ENCODE measurements at places on chromosomes 6 and 20.

DNA sequence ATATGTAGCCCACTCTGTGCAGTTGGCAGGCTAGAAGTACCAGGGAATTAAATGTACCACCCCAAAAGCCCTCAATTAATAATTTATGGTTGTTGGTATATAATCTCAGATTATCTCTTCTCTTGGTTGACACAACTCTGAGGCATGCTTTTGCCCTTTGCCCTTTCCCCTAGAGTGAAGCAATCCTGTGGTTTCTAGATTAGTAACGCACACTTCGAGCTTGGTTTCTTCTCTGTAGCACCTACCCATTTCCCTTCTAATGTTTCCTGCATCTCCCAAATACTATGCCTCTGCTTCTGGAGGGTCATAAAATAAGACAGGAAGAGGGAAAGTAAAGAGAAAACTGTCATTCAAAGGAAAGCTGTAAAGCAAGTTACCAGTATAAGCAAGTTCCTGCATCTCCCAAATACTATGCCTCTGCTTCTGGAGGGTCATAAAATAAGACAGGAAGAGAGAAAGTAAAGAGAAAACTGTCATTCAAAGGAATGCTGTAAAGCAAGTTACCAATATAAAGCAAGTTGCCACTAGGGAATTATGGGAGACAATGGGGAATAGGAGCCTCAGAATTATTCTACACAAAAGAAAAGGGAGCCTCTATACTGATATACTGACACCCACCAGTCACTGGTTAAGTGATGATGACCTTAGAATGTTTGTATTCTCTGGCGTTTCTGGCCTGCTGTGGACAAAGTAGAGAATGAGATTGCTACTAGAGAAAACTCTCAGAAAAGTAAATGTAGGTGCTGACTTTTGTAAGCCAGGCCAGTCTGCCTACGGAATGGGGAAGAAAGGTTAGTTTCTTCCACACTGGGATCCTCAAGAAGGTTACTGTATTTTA lies 862.6 kb upstream of the MAN1A1 start:
- DNase-seq: peak; percentile 1

DNA sequence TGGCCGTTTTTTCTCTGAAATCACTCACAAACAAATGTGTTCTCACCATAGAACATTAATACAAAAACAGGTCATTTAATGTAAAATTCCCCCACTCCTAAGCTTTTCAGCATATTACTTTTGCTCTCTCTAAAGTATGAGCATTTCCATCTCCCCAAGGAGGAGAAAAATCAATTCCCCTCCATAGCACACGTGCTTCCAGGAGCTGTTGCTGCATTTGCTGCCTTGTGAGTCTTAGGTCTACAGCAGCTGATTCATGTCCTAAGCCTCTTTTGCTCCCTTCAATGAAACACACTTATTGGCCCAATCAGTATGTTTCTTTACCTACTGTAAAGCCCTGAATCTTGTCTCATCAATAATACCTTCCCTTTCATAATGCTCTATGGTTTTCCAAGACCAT lies 6.4 kb upstream of the COL9A1 start:
- DNase-seq: no peak

GRCh38 chr6:12459945-12460661 lies 169.9 kb downstream of the EDN1 start:
- peak; percentile 52 for DNase-seq

DNA sequence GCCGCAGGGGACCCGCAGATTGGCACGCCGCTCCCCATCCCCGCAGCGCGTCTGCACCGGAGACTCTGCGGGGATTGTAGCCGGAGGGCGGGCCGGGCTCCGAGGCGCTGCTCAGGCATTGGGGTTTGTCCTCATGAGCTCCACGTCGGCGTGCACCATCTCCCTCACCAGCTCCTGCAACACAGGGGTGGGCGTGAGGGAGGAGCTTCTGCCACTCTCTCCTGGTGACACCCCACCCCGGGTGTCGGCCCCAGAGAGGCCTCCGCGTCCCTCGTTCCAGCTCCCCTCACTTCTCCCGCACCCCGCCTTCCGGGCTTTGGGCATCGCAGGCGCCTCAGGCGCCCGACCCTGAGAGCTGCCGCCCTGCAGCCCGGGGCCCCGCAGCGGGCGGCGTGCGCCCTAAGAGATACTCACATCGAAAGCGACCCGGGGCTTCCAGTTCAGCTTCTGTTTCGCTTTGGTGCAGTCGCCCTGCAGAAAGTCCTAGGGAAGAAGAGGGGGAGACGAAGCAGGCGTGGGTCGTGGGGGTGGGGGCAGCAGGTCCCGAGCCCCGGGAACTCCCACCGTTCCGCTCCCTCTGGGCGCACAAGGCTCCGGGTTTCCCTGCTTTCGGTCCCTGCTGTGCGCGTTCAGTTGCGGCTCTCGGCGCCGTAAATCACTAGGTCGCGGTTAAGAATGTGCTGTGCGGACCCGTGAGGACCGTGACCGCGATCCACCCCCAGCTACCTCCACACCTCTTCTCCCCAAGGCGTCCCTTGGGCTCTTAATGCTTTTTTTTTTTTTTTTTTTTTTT lies 14.5 kb downstream of the FOXC1 start:
- no peak for DNase-seq

DNA sequence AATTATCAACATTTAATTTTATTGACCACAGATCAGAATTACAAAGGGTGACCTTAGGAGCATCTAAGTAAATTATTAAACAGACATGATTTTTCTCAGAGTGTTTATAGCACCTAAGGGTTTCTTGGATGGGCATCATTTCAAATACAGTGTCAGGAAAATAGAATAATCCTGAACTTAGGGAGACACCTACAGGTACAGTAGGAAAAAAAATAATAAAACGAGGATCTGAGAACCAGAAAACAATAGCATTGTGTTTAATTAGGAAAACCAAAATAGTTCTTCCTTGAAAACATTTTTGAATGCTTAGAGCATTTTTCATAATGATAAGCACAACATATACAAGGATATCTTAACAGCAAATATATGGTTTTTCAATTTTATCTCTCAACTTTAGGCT lies 39.2 kb downstream of the MMUT start:
- DNase-seq: no peak

GRCh38 chr6:28585335-28585734 lies 59.7 kb downstream of the GPX5 start:
- peak; percentile 78 for DNase-seq

DNA sequence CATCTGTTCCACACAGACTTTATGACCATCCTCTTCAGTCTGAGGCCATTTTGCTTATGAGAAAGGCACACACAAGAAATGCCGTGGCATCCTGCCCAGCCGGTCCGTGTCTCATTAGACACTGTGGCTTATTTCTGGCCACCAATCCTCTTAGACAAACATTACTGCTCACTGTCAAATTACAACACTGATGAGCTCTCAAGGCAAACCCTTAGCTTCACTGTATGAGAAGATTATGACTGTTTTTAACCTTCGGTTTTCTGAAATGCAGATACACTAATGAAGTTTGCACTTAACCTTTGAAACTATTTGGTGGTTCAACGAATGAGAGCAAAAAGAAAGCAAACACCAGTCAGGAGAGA lies 50.5 kb upstream of the DST start:
- peak; percentile 93 for DNase-seq

GRCh38 chr6:131321589-131321988 lies 186.3 kb downstream of the AKAP7 start:
- DNase-seq: no peak

DNA sequence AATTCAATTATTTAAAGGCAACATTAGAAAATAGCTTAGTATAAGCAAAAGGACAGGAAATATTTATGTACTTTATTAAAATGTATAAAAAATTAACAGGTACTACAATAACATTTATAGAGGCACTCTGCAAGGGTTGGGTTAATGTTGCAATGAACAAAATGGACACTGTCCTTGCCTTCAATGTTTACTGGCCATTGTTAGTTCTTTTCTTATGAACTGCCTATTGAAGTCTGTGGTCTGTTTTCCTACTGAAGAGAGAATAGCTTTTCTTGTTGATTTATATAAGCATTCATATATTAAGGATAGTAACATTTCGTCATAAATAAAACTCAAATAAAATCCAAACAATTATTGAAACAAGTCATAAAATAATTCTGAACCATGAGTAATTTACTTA lies 135.3 kb upstream of the BEND6 start:
- DNase-seq: no peak

- DNase-seq: no peak
These were observed 313.2 kb upstream of the JARID2 start for GRCh38 chr6:14932485-14933182.

DNA sequence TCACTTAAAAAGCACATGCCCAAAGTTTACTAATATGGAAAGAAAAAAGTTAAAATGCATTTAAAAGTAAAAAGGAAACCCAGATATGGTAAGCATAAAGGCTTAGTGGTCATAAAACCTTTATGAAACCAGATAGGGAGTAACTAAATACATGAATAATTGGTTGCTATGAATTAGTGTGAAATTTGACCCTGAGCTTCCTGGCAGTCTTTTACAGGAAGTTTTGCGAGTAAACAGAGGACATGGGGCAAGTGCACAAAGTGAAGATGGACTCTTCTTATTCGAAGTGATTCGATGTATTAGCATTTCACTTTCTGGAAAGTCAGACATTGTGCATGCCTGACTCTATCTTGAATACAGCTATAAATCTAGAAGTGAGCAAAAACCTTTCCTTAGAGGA lies 90.9 kb upstream of the MLIP start:
- peak; percentile 28 for DNase-seq

DNA sequence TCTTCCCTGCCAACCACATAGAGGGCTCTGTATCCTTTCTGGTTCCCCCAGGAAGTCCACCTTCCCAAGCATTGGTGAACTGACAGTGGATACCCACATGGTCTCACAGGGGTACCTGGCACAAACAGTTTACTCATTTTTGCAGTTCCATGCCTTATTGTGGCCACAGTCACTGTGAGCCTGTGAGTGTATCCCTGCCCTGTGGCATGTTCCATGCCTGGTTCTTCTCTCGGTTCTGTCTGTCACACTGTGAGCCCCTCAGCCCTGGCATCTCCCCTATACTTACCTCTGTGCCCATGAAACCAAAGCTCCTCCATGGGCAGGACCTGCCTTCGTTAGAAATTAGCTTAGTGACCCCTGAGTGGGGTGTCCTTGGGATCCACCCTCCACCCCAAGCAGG lies 107.8 kb downstream of the TOX2 start:
- no peak for DNase-seq

- peak; percentile 50 for DNase-seq
These were observed 11.4 kb upstream of the TXLNB start for GRCh38 chr6:139303185-139303584.

DNA sequence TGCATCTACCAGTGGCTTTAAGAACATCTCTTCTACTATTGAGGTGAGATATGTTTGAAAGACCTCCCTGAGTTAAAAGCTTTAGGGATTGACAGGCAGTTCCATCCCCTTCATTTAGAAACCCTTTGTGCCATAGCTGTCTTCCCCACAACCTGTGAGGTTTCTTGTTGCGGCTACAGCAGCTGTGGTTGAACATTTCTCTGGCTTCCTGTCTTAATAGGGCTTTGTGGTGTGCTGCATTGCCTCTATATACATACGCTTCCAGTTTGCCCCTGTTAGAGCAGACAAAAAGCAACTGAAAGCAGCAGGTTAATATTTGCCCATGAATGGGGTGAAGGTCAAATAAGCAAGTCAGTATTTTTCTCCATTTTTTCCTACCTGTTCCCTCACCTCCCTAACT lies 210.2 kb downstream of the TMEM200A start:
- no peak for DNase-seq

DNA sequence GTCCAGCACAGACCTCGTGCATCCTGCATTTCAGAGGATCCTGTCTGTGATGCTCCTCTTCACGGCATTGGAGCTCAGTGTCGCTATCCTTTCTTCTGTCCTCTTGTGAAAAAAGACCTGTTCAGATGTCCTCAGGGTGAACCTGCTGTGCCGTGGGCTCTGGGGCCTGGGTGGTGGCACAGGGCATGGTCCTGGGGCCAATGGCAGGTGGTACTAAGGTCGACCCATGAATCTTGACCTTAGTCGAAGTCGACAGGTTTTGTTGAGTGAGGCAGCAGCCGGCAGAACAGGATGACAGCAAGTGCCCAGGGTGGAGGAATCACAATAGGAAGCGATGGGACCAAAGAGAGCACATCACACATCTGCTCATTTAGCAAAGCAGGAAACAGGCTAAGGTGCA lies 22.0 kb upstream of the MAS1L start:
- DNase-seq: no peak

DNA sequence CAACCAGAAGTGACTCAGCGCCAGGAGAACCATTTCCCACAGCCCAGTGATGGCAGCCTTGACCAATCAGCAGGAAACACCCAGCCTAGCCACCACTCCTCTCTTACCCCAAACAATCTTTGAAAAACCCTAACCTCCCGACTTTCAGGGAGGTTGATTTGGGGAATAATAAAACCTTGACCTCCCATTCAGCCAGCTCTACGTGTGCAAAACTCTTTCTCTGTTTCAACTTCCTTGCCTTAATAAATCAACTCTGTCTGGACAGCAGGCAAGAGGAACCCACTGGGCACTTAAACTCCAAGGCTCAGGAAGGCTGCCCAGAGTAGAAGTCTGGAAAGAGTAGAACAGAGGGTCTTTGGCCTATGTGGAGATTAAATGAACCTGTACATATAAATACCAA lies 35.0 kb downstream of the SERPINB1 start:
- DNase-seq: no peak

DNA sequence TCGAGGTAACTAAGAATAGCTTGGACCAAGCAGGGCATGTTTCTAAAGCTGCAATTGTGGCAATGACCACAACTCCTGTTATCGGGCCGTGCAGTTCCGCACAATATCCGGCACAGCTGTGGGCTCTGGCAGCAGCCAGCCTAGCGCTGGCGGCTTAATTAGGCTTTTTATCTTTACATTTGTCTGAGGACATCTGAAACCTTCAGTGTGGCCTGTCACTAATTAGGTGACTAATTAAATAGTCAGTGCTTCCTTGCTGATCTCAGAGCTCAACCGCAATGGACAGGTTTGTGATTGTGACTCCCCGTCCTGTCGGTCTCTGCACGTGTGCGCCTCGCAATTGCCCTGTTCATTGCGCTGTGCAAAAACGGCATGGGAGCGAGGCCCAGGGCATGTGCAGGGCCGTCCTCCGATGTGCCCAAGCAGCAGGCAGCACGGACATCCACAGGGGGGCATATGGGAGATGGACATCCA lies 134.8 kb upstream of the INSM1 start:
- no peak for DNase-seq

DNA sequence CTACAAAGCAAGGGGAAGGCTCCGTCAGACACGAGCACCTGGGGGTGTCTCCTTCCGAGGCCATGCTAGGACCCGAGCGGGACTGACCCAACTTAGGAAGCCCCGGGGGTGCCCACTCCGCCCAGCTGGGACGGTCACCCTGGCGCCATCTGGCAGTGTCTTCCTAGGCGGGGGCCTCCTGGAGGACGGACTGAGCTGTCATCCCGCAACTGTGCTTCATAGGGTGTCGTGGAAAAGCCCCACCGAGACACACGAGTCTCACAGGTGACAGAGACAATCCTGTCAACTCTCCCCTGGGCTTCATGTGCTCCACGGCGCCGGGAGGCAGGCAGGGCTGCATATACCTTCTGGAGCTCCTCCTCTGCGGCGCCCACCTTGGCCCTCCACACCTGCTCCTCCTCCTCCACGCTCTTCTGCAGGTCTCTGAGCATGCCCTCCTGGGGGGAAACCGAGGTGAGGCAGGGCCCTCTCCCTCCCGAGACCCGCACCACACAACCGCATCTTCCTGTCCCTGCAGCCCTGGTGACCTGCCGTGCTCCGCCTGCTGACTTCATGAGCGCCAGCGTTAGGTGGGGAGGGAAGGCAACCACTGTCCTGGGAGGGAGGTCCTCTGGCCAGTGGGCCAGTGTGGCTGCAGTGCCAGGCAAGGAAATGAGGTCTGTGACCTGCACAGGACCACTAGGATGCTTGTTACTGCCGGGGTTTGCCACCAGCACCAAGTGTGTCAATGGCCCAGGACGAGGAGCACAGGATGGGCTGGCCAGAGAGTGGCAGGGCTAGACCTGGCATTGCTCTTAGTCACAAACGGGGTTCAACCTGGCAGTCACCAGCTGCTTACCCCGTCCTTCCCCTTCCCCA lies 50.7 kb downstream of the DSTN start:
- no peak for DNase-seq

Data from fibroblast of skin of right quadriceps (primary cell).